ENCODE measurements at places on chromosomes 7 and 10.

DNA sequence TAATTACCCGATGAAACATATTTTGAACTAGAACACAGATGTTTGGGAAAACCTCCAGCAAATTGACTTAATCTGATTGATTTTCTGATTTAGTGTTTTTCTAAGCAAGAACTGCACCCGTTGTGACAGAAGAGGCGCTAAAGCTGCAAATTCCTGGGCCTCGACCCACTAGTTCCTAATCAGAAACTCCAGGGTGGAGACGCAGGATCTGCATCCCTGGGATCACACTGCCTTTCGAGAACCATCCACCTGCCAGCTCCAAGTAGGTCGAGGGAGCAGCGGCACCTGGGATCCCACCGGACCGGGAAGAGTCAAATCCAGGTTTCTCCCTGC lies 136.8 kb upstream of the CDCA7L start:
- DNase-seq = no peak

GRCh38 chr7:2721842-2722241 lies 33.8 kb downstream of the AMZ1 start:
- DNase-seq = no peak

GRCh38 chr7:4709187-4709586 lies 27.1 kb downstream of the FOXK1 start:
- DNase-seq = no peak

DNA sequence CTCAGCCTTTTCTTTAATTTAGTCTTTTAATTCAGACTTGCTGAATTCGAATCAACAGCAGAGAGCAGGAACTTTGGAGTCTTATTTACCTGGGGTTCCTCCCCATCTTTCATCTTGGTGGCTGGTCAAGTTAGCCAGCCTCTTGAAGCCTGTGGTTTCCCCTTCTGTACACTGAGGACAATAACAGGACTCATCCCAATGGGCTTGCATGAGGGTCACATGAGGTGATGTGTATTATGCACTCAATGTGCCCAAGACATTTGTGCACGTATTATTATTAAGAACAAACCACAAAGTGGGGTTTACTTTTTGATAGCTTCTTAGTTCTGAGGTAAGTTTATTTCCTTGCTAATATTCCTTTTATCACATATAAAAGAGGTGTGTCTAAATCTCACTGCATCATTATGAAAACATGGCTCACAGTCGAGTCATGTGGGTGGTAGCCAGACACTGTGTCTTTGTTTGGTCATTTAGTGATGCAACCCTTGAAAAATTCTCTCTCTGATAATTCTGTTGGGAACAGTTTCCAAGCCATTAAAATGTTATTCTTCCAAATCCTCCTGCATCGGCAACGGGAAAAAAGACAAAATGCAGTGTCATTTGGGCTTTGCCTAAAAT lies 86.5 kb upstream of the GRB10 start:
- DNase-seq = no peak

- DNase-seq = no peak
Observed at GRCh38 chr7:83248000-83248399, 85.3 kb upstream of the PCLO start.

GRCh38 chr10:72851509-72851908 lies 42.0 kb upstream of the OIT3 start:
- no peak for DNase-seq

- DNase-seq = no peak
Observed at GRCh38 chr7:127250312-127251035, 2.3 kb downstream of the GRM8 start.

- peak; percentile 65 for DNase-seq
Observed at GRCh38 chr10:133260895-133261725, 15.6 kb downstream of the ADAM8 start.

DNA sequence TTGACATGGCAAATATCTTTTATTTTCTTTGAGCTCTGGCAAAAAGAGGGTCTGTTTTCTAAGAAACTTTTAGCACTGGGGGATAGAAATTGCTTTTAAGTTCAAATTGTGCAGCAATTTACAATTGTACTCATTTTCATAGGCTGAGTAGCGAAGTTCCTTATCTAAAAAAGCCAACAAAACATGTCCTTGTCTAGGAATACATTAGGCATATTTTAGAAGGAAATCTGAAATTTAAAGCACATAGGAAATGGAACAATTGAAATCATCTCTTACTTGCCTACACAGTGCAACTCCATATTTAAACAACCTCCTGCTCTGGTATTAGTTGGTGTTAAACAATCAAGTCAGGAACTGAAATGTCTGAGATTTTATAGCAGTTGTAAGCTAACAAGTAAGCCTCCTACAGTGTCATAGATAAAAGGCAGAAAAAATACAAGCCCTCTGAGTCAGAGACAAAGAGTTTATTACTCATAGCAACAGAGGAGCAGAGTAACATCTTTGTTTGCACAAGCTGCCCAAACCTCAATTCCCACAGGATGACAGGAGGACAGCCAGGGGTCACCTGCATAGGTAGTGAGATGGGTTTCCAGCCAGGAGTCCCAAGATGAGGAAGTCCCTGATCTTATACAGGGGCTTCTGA lies 280.2 kb upstream of the HGF start:
- DNase-seq = no peak

GRCh38 chr10:8298896-8299570 lies 244.5 kb downstream of the GATA3 start:
- DNase-seq = no peak

DNA sequence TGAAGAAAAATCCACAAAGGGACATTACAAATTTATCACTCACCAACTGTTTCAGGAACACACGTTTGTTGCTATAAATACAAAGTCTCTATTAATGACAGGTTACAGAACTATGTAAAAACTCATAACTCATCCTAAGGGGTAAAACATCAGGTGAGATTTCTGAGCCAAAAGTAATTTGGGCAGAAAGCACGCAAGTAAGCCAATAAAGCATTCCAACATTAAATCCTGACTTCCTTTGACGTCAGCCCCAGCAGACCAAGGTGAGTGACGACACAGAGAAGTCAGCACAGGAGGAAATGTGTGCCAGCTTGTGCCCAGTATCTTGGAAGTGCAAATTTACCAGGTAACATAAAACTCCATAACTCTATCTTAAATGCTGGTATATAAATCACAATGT lies 45.7 kb downstream of the IMMP2L start:
- DNase-seq = no peak

- DNase-seq = peak; percentile 66
Observed at GRCh38 chr7:151168003-151168786, 701 bp upstream of the GBX1 start.

- no peak for DNase-seq
Observed at GRCh38 chr10:101783736-101784118, 481 bp upstream of the NPM3 start.

- no peak for DNase-seq
Observed at GRCh38 chr7:147829016-147829415, 761.5 kb upstream of the C7orf33 start.

- no peak for DNase-seq
Observed at GRCh38 chr7:114936471-114936870, 14.6 kb downstream of the MDFIC start.

GRCh38 chr10:62990126-62990525 lies 143.0 kb upstream of the NRBF2 start:
- DNase-seq = no peak

- peak; percentile 31 for DNase-seq
Observed at GRCh38 chr7:157494506-157495176, 157.8 kb downstream of the DNAJB6 start.

All from activated CD4-positive, CD25-positive, alpha-beta regulatory T cell treated with anti-CD3 and anti-CD28 coated beads, Interleukin-2, amount 50 U/mL, for 72 hours (primary cell).